ENCODE measurements at places on chromosomes 3 and 15.

GRCh38 chr3:167575000-167575600 lies 78.6 kb downstream of the WDR49 start:
- no peaks in the 10 kb centered on the region for H3K27me3 ChIP-seq
- no peaks in the 10 kb centered on the region for H3K4me1 ChIP-seq
- H3K27ac ChIP-seq = no peak overlapping the region
- peak; percentile 23 for DNase-seq

GRCh38 chr15:101151288-101151687 lies 100.6 kb downstream of the CHSY1 start:
- DNase-seq = no peak
- H3K27ac ChIP-seq = no peak overlapping the region
- no peaks in the 10 kb centered on the region for H3K36me3 ChIP-seq
- H3K4me3 ChIP-seq = no peak overlapping the region
- peaks cover 5% of the 10 kb centered on the region for H3K27me3 ChIP-seq

GRCh38 chr3:123094516-123095313 lies 27.9 kb downstream of the PDIA5 start:
- peaks cover 18% of the 10 kb centered on the region for H3K36me3 ChIP-seq
- H3K27ac ChIP-seq = no peak overlapping the region
- H3K27me3 ChIP-seq = peaks cover 22% of the 10 kb centered on the region
- H3K4me3 ChIP-seq = no peak overlapping the region
- H3K4me1 ChIP-seq = peaks cover 71% of the 10 kb centered on the region
- DNase-seq = no peak

GRCh38 chr3:39191773-39192172 lies 622 bp downstream of the XIRP1 start:
- no peak overlapping the region for H3K4me3 ChIP-seq
- DNase-seq = no peak
- H3K27me3 ChIP-seq = peaks cover 8% of the 10 kb centered on the region
- peaks cover 4% of the 10 kb centered on the region for H3K4me1 ChIP-seq
